Naive thymus-derived CD8-positive, alpha-beta T cell (primary cell): ENCODE measurements at places on chromosomes 4 and X.
A peak's percentile ranks its signal among the peaks of the same experiment; 100 is the strongest.

GRCh38 chrX:56130031-56130430 is 102.1 kb upstream of the KLF8 start:
- no peak for DNase-seq

DNA sequence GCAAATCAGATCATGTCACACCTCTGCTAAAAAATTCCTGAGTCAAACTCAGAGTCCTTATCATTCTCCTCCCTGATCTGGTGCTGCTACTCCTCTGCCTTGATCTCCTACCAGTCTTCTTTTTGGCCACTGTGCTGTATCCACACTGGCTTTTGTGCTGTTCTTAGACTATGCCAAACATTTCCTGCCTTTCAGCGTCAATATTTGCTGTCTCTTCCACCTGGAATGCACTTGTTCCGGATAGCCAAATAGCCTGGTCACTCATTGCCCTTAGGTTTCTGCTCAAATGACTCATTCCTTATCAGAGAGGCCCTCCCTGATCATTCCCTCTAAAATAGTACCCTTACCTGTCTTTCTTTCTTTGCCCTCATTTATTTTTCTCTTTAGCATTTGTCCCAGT is 24.4 kb upstream of the RP2 start:
- DNase-seq, result no peak

DNA sequence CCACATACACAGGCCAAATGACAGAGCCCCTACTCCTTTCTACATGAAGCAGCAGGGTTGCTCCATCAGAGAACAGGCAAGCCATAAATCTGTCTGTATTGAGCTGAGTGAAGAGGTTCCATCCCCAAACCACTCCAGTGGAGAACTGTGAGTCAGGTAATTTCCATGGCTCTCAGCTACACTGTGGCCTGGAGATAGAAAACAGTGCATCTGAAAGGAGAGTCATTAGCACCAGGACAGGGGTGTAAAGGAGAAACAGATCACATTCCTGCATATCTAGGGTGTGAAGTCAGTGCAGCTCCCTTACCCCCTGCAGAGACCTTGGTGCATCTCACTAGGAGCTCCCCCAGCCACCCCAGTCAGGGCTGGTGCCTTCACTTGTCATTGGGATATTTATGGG is 314.7 kb downstream of the CHIC1 start:
- no peak for DNase-seq

- DNase-seq, result no peak
These were observed 221.2 kb downstream of the MID1 start for GRCh38 chrX:10399043-10399741.

- DNase-seq, result no peak
These were observed 56.5 kb upstream of the ATP8A1 start for GRCh38 chr4:42713391-42713790.

- DNase-seq, result no peak
These were observed 61.9 kb upstream of the PAGE4 start for GRCh38 chrX:49767236-49767635.

GRCh38 chrX:129235903-129236302 is 287.4 kb downstream of the SMARCA1 start:
- no peak for DNase-seq

- DNase-seq, result no peak
These were observed 198.3 kb upstream of the GYPA start for GRCh38 chr4:144338834-144339233.

- DNase-seq, result no peak
These were observed 449.3 kb upstream of the BOD1L1 start for GRCh38 chr4:14076776-14077175.

DNA sequence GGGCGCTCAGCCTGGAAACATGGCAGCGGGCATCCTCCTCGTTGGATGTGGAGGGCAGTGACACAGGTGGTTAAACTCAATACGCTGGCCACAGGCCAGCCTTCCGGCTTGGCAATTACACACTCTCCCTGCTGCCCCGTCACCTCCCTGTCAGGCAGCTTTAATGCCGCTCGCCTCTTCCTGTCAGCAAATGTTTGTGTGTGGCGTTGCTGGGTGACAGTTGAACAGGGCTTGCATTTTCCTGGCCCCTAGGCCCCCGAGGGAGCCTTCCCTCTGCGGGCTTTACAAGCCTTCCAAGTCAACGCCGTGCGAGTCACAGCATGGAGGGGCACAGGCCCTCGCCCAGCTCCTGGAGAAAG is 620.0 kb downstream of the BCOR start:
- DNase-seq, result peak; percentile 25

DNA sequence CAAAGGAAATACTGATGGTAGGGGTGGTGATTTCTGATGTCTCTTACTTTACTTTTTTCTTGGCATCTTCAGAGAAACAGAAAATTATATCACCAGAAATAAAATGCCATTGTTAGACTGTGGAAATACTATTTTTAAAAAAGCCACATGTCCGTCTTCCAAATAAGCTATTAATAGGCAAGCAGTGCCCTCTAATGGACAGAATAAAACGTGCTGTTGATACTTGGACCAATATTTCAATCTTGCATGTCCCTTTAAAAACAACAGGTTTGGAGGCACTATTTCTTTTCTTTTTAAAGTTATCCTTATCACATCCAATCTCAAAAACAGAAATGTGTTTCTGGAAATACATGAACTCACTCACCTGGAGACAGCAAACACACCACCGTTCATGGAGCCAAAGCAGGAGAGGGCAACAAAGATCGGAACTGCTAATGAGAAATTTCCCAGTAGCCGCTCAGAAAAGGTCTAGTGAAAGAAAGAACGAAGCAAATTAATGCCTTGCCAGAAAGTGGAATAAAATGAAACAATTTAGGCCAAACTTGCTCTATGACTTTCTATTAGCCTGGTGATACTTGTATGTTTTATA is 59.2 kb downstream of the SLC7A11 start:
- no peak for DNase-seq

GRCh38 chr4:83947125-83947829 is 411.4 kb downstream of the GPAT3 start:
- DNase-seq, result no peak

DNA sequence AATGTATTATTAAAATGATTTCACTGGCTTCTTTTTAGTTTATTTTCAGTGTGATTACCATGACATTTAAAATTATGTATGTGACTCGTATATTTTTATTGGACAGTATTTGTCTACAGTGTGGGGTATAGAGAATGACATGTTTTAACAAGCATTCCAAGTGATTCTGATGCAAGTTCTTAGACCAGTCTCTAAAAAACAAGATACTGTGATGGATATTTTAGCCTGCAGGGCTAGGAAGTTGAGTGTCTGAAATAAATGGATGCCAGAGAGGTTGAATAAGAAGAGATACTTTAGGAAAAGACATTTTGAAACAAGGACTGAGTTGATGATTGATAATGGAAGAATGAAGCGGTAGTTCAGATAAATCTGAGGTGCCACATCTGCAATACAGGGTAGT is 3.5 kb upstream of the MAD2L1 start:
- no peak for DNase-seq

DNA sequence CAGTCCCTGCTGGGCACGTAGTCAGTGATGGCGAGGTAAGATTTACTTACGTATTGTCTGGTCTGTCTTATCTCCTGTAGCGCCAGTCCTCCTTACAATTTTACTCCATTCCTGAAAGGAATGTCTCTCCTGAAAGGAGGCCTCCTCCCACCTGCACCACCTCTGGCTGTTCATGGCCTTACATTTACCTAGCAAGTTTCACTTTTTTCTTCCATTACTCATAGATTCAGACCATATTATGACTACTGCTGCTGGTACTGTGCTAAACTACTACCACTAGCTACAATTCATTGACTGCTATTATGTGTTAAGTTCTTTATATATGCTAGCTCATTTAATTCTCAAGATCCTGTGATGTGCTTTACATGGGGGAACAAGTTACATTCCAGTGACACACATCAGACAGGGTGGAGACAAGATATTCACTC is 189.9 kb downstream of the BMPR1B start:
- no peak for DNase-seq

DNA sequence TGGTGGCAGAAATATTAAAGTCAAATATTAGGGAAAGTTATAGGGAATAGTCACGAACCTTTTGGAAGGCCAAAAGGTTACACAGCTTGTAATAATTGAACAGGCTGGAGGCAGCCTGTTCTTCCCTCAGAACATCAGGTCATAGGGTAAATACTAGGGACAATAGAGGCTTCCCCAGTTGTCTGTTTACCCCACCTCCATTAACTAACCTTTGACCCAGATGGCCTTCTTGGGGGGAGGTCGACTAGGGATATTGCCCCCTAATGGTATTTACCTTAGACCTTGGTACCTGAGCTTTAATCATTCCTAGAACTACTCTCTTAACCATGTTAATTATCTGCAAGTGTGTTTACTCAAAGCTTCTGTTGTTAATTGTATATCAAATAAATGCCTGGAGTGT is 26.0 kb downstream of the C4orf17 start:
- DNase-seq, result no peak

- DNase-seq, result no peak
These were observed 14.2 kb upstream of the ADD1 start for GRCh38 chr4:2829321-2829932.
